CD4-positive, alpha-beta T cell (primary cell): ENCODE measurements at places on chromosomes 11 and 22.

GRCh38 chr22:45620706-45621105 is 50.9 kb upstream of the ATXN10 start:
- DNase-seq = no peak

DNA sequence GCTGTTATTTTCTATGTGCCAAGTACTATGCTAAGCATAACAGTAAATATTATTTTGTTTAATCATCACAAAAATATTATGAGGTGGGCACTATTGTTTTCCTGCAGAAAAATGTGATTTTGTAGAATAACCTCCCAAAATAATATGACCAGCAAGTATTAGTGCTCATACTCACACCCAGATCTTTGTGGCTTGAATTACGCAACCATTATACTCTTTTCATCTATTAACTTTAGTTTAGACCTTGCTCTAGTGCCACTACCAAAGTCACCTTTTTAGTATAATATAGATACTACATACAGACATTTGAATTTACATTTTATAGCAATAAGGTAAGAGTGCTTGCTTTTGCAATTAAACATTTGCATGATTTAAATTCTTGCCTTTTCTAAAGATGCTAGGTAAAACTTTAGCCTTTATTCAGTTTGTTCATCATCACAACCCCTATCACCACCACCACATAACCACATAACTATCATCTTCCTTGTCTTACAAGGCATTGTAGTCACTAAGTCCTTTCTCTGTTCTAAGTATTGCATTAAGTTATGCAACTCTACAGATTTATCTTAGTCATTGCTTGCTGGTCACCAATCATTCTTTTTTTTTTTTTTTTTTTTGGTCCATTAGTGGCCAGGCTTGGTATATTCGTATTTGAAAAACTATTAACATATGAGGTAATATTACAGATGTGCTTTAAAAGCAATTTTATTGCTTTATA is 68.4 kb downstream of the GAS2 start:
- no peak for DNase-seq

DNA sequence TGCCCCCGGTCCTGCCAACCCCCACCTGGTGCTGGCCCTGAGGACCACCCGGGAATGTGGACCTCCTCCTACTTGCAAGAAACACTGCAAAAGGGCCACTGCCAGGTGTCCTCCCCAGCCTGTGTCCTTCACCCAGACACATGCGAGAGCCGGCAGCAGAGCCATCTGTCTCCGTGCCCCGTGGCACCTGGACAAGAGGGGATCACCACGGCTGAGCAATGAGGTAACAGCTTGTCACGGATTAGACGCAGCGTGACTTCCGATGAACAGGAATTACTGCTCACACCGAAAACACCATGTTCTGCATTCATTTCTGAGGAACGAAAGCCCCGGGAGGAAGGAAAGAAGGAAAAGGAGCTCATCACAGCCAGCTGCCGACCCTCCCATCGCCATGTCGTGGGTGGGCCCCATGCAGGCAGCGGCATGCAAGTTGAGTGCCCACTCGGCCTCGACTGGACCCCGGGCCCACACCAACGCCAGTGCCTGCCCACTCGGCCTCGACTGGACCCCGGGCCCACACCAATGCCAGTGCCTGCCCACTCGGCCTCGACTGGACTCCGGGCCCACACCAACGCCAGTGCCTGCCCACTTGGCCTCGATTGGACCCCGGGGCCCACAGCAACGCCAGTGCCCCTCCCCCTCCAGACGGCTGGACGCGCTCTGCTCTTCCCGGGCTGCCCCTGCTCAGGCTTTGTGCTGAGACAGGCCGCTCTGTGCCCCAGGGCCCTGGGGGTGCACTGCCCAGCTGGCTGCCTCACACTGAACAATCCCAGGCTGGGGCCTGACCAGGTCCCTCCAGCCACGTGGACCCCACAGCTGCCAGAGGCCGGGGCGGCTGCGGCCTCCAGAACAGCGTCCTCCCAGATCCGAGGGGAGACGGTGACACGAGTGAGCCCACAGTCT is 22.0 kb downstream of the CHID1 start:
- DNase-seq = no peak

DNA sequence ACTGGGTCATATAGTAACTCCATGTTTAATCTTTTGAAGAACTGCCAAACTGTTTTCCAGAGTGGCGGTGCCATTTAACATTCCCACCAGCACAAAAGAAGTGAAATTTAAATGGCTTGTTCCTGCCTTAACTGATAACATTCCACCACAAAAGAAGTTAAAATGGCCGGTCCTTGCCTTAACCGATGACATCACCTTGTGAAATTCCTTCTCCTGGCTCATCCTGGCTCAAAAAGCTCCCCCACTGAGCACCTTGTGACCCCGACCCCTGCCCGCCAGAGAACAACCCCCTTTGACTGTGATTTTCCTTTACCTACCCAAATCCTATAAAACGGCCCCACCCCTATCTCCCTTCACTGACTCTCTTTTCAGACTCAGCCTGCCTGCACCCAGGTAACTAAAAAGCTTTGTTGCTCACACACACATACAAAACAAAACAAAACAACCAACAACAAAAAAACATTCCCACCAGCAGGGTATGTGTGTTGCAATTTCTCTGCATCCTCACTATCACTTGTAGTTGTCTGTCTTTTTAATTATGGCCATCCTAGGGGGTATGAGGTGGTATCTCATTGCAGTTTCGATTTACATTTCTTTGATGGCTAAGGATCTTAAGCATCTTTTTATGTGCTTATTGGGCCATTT is 109.0 kb downstream of the FAR1 start:
- DNase-seq = no peak

- no peak for DNase-seq
Observed at GRCh38 chr11:80320765-80321164, 879.9 kb upstream of the TENM4 start.

GRCh38 chr11:34316347-34317035 is 41.3 kb downstream of the ABTB2 start:
- no peak for DNase-seq

DNA sequence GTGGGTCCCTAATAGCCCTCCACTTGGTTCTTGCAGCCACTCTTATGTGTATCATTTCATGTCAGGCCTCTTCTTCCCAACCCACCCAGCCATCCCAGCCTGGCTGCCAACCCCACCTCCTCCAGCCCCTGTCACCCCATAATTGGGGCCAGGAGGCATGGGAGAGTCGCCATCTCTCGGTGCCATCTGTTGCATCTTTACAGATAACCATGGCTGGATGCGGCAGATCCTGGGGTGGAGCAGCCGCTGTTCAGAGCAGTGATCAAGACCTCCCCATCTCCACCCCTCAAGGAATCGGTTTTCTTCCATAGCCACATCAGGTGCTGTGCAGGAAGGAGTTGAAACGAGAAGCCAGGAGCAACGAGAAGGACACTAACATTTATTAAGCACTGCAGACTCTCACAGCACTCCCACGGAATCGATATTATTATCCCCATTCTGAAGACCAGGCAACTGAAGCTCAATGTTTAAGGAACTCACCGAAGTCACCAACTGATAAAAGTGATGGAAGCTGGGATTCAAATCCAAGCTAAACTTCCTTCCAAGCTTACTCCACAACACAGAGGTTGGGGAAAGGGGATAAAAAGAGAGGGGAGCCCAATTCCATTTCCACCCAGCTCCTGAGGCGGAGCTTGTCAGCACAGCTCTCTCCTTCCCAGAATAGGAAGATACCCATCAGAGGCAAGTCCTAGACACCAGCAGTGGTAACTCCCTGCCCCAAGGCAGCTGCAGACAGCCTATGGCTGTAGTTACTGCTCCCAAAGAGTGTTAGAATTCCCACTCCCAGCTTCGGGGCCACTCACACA is 2.7 kb downstream of the SLC43A1 start:
- DNase-seq = no peak

GRCh38 chr22:24541681-24542515 is 13.0 kb downstream of the GUCD1 start:
- DNase-seq = no peak

DNA sequence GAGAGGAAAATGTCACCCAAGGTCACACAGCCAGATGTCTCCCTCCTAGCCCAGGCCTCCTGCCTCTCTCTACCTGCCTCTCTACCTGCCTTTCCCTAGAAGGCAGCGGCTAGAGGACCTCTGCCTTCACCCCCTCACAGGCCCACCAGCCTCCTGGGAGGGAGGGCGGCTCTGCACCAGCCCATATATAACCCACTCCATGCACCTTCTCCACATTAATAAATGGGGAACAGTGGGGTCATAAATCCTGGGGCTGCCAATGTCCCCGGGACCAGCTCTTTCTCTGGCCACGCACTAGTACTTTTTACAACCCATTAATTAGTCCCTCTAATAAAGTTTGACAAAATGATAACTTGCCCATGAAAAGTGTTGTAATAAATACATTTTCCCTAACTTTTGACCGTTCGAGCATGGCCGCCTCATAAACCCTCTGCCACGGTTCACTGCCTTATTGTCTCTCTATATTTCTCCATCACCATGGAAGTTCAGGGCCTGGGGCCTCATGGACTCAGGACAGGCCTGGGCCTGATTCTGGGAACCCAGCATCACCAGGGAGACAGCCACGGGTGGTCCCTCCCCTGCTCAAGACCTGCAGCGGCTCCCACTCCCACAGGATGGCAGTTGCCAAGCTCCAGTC is 102.1 kb downstream of the MN1 start:
- no peak for DNase-seq

- DNase-seq = no peak
Observed at GRCh38 chr11:11089805-11090204, 232.0 kb upstream of the ZBED5 start.

- no peak for DNase-seq
Observed at GRCh38 chr11:18171377-18172000, 1.1 kb upstream of the MRGPRX4 start.

DNA sequence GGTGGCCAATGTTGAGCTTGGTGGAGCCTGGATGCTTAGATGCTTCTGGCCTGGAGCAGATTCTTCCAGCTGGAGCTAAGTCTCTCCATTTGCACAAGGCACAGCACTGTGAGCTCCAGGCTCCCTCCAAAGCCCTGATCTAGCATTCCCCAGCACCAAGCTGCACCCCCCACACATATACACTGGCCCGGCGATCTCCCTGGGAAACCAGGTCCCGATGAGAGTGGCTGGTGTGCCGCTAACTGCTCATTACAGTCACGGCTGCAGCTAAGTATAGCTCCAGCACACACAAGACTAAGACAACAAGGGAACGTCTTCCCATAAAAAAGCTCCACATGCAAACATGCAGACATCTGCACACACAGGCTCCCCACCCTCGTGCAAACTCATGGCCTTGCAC is 17.6 kb downstream of the KCNC1 start:
- DNase-seq = no peak

DNA sequence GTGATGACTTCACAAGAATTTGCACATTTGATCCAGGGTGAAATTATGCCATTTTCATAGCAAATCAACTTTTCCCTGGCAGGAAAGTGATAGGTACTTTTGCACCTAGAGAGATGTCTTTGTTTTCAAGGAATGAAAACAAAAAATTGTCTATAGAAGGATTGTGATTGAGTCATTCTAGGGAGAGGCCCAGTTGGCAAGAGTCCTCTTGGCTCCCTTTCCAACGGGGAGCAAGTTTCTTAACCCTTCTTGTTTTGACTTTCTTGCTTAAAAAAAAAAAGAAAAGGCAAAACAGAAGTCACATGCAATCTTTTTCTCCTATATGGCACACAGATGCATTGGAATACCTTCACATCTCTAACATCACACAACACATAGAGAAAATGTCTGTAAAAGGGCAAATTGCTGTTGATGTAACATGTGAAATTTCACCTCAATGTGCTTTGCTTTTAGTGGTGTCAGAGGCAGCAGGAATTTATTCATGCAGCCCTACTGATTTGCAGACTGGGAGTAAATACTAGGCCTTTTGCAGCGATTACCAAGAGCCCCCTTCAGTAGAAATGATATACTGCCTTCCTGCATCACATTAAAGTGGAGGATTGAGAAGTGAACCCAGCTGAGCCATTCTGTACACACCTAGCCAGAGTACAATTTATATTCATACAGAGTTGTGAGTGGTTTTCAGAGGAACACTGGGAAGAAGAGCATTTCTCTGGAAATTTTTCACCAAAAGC is 290.7 kb upstream of the MPPED2 start:
- no peak for DNase-seq

GRCh38 chr11:104526006-104526405 is 362.1 kb upstream of the PDGFD start:
- no peak for DNase-seq

- no peak for DNase-seq
Observed at GRCh38 chr22:50683086-50683993, 10.7 kb downstream of the SHANK3 start.

- no peak for DNase-seq
Observed at GRCh38 chr22:44154436-44154942, 26.2 kb upstream of the PARVG start.

DNA sequence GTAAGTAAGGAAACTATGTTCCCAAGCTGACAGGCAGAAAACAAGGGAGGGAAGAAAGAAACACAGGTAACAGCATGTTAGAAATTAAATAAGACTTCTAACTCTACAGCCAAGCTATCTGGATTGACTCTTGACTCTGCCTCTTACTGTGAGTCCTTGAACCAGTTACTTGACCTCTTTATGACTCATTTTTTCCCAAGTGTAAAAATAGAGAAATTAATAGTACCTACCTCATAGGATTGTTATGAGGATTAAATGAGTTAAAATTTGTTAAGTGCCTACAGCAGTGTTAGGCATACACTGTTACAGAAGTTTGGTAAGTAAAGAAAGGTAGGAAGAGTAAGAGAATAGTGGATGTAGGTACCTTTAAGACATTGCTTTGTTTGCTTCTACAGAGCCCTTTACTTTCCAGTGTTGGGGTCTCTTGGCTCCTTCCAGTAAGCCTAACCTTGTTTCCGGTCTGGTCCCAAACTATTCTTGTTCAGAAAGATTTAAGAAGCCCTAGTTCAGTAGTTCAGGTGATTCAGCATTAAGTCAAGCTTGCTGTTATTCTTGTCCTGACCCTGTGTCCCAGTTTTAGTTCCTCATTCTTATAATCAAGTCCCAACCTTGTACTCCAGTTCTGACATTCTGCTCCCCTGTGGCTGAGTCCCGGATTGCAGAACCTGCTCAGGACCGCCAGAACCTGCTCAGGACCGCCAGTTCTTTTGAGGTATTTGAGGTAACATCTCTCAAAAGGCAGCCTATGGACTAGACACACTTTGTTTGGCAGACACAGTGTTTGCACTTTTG is 963.4 kb upstream of the CCDC90B start:
- no peak for DNase-seq
